Activated T-helper 9 cell treated with anti-CD3 and anti-CD28 coated beads, Interleukin-2, amount 50 U/mL, for 16 hours (primary cell): ENCODE measurements at places on chromosomes 5 and 9.

- peak; percentile 70 for DNase-seq
Measured at GRCh38 chr9:127578952-127579853, 32.9 kb upstream of the STXBP1 start.

DNA sequence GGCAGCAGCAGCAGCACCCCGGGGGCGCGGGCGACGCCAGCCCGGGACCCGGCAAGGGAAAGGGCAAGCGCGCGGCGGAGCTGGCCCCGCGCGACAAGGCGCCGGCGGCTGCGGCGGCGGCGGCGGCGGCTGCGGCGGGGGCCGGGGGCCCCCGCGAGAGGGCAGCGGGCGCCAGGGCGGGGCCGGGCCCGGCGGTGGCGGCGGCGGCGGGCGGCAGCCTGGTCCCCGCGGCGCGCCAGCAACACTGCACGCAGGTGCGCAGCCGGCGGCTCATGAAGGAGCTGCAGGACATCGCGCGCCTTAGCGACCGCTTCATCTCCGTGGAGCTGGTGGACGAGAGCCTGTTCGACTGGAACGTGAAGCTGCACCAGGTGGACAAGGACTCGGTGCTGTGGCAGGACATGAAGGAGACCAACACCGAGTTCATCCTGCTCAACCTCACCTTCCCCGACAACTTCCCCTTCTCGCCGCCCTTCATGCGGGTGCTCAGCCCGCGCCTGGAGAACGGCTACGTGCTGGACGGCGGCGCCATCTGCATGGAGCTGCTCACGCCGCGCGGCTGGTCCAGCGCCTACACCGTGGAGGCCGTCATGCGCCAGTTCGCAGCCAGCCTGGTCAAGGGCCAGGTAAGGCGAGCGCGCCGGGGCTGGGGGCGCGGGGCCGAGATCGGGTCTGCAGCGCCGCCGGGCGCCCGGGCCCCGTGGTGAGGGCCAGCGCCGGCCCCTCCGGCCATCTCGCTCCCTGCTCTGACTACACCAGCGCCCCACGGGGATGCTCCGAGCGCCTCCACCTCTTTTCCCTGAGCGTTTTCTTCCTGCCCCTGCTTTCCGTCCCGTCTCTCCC, at the start of gene UBE2QL1:
Gene UBE2QL1, plus strand, starts transcription at position 238 of the 843 bp plus-strand sequence. Its CDS starts 35 bp downstream, at position 273.
- DNase-seq = no peak

DNA sequence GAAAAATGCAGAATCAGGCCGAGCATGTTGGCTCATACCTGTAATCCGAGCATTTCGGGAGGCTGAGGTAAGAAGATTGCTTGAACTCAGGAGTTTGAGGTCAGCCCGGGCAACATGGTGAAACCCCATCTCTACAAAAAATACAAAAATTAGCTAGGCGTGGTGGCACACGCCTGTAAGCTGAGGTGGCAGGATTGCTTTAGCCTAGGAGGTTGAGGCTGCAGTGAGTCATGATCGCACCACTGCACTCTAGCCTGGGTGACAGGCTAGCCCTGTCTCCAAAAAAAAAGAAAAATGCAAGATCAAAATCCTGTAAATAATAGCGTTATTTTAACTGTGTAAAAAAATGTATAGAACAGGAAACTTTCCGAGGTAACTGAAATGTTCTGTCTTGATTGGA, 39.4 kb downstream of the RNF44 start:
- no peak for DNase-seq

- DNase-seq = no peak
Measured at GRCh38 chr5:127433526-127433925, 83.9 kb upstream of the PRRC1 start.

GRCh38 chr9:99986642-99987041, 80.2 kb downstream of the STX17 start:
- no peak for DNase-seq

GRCh38 chr5:78776637-78777036, 128.1 kb upstream of the LHFPL2 start:
- DNase-seq = no peak

- no peak for DNase-seq
Measured at GRCh38 chr5:60598424-60598823, 101.5 kb downstream of the DEPDC1B start.

DNA sequence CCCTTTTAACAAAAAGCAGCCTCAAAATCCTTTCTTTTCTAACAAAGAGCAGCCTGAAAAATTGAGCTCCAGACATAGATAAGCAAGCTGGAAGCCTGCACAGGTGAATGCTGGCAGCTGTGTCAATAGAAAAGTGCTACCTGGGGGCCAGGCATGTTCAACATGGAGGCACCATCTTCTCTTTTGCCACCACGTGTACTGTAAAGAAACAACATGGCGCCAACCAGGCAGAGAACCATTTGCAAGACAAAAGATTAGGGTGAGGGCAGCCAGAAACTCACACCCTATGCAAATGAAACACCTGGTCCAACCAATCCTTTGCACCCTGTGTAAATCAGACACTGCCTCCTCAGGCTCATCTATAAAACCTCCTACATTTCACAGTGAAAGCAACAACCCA, 96.0 kb downstream of the ACTL7B start:
- no peak for DNase-seq

- DNase-seq = no peak
Measured at GRCh38 chr5:72134226-72134899, 27.1 kb downstream of the MAP1B start.

- no peak for DNase-seq
Measured at GRCh38 chr5:134206627-134207160, 19.2 kb downstream of the PPP2CA start.

- DNase-seq = no peak
Measured at GRCh38 chr9:16417161-16417560, 453.3 kb downstream of the BNC2 start.

GRCh38 chr5:175447571-175447970, 3.6 kb upstream of the DRD1 start:
- DNase-seq = no peak

GRCh38 chr9:132768932-132769905, 99.0 kb downstream of the GTF3C4 start:
- peak; percentile 48 for DNase-seq

DNA sequence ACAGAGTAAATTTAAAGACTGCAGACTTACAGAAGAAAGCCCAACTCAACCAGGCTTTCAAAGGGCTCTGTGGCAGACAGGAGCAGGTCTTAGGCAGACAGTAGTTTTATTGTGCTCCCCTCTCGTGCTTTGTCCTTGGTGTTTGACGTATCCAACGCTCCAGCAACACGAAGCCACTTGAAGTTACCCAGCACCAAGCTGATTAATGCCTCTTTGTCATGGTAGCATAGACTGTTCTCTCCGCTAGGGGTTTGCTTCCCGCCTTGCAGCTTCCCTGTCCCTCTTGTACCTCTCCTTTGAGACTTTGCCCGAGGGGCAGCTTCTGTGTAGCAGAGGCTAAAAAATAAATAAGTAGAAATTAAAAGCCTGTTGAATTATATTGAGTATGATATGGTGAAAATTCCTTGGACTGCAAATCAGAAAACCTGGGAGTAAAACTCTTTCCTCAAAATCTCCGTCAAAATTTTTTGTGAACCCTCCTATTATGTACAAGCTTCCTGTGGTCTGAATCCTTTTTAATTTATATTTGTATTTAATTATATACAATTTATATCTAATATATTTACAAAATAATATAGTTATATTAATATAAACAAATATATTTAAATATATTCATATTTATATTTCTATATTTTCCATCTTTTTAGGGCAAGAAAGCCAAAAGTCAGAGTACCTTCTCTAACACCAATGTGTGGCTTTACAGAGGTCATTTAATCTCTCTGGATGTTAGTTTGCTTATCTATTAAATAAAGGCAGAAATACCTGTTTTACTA, 405.4 kb downstream of the DMAC1 start:
- no peak for DNase-seq

DNA sequence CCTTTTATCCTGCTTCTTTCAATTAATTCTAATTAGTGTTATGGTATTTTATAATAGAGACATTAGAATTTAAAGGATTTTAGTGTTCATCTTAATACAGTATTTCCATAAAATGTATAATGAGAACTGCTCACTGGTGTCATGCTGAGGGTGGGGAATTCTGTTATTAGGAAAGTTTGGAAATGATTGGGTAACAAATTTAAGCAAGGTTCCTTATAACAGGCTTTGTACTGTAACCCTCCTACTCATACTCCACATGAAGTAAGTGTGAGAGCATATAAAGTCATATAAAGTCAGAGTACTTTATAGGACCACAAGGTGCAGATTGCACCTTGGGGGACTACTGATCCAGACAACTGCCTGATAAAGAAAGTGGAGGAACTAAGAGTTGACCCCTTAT, 42.2 kb downstream of the SV2C start:
- DNase-seq = no peak

GRCh38 chr9:130659699-130660248, 4.6 kb upstream of the PRDM12 start:
- no peak for DNase-seq

- DNase-seq = no peak
Measured at GRCh38 chr9:105647595-105648349, 14.5 kb upstream of the TAL2 start.

- DNase-seq = no peak
Measured at GRCh38 chr5:38948501-38948900, 102.7 kb downstream of the OSMR start.

- DNase-seq = peak; percentile 67
Measured at GRCh38 chr5:134226441-134227192, 744 bp upstream of the PPP2CA start.

GRCh38 chr9:85045271-85045670, 375.7 kb downstream of the NTRK2 start:
- no peak for DNase-seq

DNA sequence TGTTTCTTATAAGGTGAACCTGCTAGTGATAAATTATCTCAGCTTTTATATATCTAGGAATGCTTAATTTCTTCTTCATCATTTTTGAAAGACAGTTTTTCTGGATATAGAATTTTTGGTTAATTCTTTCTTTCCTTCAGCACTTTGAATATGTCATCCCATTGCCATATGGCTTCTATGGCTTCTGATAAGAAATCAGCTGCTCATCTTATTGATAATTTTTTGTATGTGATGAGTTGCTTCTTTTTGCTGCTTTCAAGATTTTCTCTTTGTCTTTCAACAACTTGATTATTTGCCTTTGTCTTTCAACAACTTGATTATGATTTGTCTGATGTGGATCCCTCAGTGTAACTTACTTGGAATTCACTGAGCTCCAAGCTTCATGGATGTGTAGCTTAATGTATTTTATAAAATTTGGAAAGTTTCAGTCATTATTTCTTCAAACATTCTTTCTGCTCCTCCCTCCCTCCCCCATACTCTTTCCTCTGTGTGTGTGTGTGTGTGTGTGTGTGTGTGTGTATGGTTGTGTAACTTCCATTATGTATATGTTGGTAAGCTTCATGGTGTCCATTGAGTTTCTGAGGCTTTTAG, 243.9 kb downstream of the TLE1 start:
- DNase-seq = no peak

- DNase-seq = peak; percentile 24
Measured at GRCh38 chr9:127418037-127418471, 6.1 kb upstream of the ZNF79 start.

DNA sequence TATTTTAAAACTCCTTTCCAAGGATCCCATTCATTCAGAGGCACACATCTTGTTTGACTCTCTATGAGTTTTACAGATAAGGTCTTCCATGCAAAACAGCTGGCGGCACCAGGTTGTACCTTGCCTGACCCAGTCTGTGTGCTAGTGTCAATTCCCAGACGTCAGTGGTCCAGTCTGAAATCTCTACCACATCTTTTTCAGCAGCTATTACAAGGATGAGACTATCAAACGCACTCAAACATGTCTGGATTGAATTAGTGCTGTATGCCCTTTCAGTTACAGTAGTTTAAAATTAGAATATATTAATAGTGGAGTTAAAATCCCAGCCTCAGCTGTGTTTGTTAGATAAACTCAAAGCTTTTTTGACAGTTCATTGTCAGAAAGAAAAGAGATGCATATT, 11.7 kb downstream of the CDC14B start:
- no peak for DNase-seq

DNA sequence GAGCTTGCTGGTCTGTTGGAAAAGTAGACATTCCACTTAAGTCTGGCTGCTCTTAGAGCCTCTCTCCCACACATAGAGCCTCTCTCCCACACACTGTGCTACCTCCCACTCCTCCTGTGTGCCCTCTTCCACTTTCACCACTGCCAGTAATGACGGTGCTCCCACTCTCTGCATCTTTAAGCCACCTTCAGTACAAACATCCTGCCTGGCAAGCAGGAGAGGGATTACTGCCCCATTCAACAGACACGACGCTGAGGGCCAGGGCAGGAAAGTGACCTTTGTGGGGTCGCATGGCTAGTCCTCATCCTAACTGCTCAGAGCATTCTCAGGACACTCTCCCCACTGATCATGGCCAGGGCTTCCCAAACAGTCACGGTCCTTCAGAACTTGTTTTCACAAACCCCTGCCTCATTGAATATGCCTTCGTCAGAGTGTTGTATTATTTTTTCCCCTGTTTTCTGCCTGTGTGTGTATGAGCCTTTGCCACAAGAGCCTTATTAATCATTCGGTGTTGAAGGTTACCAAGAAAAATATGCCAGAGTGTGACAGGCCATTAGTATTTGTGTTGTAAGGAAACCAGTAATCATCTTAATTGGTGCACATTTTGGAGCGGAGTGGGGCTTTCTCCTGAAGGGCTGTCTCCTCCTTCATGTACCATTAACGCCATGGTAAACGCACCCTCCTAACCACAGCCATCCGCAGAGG, 87.1 kb upstream of the SAP30L start:
- no peak for DNase-seq

- DNase-seq = no peak
Measured at GRCh38 chr9:130640681-130641080, 23.7 kb upstream of the PRDM12 start.

GRCh38 chr9:22645893-22646292, 199.3 kb downstream of the DMRTA1 start:
- DNase-seq = no peak

DNA sequence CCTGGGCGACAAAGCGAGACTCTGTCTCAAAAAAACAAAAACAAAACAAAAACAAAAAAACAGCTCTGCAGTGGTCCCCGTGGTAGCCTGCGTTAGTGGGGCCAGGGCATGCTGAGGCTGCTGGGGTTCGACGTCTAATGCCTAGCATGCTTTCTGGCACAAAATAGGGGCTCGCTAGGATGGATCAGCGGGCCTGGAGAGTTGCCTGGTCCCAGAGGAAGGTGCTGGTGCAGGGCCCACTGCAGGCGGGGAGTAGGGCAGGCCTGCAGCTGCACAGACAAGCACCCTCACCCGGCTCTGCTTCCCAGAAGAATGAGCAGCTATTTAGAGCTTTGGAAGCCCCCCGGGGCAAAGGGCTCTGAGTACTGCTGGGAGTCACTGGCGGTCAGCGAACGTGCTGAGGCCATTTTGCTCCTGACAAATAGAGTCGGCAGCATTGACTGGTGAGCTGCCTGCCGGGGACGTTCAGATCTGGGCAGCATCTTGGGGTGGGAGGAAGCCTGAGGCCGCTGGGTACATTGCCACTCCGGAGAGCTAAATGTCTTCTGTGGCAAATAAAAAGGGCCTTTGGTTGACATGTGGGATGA, 126.7 kb downstream of the OLFM1 start:
- DNase-seq = no peak
